ENCODE measurements at places on chromosomes 2 and 18.

- DNase-seq: no peak
These were observed 1.5 kb upstream of the FLACC1 start for GRCh38 chr2:201358684-201359083.

GRCh38 chr18:9568186-9568585 lies 46.2 kb downstream of the PPP4R1 start:
- no peak for DNase-seq

DNA sequence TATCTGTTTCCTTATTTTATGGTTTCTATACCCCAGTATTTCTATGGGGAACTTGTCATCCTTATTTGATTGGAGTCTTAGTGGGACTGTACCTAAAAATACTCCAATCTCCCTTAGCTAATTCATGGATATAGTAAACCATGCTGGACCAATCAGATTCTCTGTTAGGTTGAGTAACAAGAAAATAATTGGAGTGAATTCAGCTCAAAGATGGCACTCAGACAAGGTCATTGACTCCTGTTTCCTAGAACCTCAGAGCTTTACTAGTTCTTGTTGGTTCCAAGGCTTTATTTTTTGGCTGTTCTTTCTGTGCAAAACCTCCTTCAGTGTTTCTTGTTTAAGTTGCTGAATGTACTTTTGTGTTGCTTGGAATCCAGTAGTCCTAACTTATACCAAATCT lies 31.9 kb upstream of the CPS1 start:
- no peak for DNase-seq

GRCh38 chr2:148982282-148982681 lies 56.2 kb upstream of the LYPD6B start:
- no peak for DNase-seq

- peak; percentile 87 for DNase-seq
These were observed 22.4 kb downstream of the ARL6IP6 start for GRCh38 chr2:152740743-152741328.

DNA sequence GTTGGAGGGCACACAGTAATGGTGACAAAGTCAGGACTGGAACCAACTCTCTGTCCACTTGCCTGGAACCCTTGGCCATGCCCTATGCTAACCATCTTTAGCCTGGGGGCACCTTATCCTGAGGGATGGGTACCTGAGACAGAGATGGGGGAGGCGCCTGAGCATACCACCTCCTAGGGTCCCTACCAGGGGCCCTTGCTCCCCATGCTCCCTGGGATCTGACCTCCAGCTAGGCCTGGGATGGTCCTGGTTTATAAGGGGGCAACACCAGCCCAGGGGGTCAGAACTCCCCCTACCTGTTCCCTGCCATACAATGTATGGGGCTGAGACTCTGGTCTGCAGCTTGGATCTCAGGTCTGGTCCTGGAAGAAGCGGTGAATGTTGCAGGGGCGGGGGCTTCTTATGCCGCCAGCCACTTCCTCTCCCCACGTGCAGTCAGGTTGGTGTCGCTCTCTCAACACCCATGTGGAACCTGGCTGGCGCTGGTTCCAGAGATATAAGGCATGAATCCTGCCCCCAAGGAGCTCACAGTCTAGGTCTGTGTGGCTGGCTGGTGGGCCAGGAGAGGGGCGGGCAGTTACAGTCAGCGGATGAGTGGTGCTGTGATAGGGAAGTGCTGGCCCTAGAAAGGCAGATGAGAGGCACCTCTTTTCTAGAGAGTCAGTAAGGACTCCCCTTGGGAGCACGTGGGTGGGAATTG lies 3.8 kb upstream of the TOGARAM2 start:
- DNase-seq: no peak

DNA sequence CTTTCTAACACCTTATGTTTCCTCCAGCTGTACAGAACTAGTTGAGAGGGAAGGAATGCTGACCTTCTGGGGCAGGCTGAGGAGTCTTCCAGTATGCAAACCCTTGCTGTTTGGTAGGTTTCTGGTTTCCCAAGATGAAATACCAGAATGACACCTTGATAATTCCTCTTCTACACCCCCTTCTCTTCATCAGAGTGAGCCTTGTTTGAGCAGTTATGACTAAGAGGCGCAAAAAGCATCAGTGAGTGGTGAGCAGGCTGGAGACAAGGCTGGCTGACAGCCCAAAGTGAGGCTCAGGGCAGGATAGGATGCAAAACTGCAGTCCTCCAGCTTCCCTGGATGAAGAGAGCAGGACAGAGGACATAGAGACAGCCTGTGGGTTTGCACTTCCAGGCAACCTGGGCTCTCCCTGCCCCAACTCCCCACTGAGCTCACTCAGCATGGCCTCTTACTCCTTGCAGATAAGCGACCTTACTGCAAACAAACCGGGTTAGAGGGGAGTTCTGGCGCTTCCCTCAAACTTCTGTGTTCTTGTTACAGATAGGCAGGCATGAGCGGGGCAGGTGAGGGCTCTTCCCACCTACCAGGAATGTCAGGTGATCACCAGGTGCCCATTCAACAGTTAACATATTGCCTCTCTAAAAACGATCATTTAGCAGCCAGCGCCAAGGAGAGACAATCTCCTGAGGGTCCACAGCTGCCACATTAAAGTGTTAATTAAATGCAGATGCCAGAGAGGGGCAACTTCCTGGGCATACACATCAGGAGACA lies 5.4 kb downstream of the MPPE1 start:
- no peak for DNase-seq

DNA sequence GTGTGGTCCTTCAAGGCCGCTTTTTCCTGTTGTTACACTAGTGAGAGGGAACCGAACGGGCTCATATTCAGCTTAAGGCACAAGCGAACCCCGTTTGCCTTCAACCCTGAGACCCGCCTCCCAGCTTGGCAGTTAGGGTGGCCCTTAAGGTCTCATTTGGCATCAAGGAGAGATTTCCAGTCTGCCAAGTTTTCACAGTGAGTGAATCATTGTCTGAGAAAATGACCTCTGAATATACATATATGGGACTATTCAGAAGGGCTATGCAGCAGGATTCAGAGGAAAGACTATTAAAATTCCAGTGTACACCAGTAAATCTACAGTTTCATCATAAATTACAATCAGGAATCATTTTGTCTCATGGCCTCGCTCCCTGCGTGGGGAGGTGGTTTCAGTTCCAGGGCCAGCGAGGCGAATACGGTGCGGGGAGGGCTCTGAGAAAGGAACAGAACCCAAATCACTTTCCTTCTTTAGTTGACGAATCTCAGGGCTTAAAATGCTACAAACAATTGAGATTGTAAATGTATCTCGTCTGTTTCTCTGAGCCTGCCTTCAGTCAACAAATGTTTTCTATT lies 231.4 kb downstream of the FAM210A start:
- no peak for DNase-seq

DNA sequence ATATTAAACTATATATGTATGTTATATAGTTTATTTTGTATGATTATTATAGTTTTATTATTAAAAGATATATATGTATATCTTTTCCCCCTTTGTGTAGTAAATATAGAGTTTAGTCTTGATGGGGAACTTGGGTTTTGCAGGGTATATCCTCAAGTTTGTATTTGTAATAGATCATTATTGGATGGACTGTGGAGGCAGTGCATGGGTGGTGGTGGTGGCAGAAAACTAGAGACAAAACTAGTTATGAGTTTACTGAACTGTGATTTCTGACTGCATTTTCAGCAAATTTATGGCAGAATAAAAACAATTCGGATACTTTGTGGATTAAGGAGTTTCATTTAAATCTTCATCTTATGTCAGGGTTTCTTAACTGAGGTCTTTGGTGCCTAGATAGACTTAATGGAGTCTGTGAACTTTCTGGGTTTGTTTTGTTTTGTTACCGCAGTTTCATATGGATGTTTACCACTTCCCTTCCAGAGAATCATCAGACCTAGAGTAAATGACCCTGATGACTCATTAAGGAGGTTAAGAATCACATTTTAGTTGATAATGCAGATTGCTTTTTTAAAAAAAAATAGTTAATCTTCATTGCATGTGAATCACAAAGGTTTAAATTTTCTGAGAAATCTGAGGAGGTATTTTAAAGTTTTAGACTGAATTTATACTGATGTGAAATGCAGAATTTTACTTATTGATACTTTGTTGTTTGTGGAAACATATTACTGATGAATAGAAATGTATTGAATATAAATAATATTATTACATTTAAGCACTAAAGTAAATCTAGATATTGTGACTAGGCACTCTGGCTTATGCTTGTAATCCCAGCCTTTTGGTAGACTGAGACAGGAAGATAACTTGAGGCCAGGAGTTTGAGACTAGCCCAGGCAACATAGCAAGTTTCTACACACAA lies 14.5 kb downstream of the EPC2 start:
- DNase-seq: peak; percentile 35

DNA sequence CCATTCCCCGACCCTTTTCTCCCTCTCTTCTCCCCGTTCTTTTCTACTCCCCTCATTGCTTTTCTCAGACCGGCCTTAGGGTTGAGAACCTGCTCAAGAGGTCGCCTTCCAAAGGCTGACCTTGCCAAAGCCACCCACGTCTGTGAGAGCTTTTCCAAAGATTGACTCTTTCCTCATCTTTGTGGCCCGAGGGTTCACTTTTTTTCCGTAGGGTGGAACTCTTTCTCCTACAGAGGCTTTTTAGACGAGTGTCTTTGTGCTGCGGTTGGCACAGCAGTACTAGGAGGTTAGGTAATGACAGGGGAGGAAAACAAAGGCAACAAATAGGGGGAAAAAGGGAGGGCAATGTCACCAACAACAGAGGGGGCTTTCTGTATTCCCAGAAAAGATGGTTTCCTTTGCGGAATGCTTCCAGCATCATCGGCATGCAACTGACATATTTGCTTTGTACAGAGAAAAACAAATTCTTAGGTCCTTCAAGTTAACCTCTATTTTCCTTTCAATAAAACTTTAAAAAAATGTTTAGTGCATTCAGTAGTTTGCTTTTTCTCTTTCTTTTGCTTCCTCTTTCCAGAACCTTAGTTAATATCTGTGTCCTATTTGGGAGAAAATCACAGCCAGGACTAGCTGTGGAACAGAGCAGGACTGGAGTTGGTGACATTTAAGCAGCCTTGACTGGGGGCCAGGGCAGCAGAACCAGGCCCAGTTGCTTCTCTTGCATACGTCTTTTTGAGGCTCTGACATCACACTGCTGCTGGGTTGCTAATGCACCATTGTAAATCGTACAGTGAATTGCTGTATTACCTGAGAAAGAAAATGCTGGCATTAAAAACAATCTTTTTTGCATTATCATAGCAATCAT lies 188.1 kb upstream of the FANCL start:
- no peak for DNase-seq

DNA sequence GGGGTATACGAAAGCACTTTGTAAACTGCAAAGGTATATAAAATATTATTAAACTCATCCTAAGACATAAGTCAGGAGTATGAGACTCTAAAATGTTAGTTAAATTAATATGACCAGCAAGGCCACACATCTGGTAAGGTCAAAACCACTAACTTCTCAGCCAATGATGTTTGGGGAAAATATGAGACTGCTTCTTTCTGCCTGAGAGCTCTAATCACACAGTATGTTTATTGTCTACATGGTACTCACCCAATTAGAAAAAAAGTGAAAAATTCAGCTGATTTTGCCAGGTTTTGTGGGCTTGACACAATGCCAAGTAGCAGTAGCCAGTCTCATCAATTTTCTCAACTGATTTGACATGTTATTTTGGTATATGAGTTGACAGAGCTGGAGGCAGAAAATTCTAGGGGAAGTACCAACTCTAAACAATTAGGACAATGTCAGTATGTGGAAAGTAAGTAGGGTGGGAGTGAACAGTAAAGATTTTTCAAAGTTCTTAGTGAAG lies 87.3 kb downstream of the ALK start:
- no peak for DNase-seq

DNA sequence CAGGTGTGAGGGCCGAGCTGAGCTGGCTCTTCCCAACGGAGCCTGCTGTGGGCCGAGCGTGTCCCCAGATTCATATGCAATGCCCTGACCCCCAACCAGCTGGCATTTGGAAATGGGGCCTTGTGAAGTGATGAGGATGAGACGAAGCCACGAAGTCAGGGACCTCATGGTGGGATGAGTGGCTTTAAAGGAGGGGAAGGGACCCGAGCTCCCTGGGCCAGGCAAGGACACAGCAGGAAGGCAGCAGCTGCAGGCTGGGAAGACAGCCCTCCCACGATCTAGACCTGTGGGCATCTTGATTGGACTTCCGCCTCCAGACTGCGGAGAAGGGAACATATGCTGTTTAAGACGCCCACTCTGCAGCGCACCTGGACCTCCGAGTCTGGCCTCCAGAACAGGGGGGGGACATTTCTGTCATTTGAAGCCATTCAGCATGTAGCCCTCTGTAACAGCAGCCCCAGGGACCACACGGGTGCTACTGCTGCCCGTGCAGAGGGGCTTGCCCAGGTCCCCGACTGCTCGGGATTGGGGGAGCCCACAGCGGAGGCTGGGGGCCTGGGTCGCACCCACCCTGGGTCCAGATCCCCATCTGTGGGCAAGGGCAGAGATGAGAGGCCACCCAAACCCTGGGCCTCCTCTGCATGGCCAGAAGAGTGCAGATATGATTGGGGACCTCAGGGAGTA lies 27.2 kb downstream of the KIF1A start:
- DNase-seq: no peak

DNA sequence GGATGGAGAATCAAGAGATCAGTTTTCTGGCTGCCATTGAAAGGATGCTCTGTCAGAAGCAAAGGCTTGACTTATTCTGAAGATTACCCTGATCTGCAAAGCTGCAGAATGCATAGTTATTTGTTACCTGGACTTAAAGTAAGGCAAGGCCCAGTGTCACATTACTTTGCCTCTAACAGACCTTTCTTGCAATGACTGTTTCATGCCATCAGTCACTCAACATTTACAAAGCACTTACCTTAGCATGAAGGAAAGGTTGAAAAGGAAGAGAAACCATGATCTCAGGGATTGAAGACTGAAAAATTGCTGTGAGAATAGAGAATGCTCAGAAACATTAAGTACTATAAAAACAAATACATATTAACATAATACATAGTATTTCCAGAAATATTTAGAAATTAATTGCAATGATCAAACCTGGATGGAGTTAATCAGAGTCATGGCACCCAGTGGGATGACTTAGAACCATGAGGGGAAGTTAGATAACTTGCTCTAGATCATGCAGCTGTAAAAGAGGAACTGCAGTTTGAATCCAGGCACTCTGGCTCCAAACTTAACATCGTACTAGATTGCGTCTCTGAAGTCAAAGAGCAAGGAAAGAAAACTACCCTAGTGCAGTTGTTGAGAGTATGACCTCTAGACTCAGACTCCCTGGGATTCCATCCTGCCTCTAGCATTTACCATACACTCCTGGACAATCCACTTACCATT lies 26.5 kb upstream of the FAM117B start:
- peak; percentile 53 for DNase-seq

DNA sequence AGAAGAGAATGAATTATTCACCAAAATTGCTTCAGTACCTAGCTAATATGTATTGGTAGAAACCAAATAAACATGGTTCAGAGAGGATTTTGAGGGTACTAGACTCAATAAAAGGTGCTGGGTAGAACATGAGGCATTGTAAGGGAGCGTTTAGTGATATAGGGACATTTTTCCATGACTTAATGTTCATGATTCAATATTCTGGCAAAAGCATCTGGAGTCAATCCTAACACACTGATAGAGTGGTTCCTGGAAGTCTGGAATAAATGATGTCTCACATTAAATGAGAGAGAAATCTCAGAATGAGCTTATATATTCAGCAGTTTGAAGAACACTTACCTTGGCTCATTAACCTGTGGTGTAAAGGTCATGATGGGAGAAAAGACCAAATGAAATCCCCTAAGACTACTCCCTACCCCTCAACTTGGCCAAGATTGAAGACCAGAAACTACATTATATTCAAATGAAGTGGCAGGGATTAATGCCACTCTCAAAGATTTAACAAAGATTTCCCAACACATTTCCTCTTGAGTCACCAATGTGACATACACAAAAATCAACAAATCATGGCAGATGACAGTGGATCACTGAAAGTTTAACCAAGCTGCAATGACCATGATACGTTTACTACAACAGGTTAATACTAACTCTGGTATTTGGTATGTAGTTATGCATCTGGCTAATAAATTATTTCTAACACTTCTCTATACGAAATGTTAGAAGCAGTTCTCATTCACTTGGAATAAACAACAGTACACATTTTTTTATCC lies 309.5 kb downstream of the SATB2 start:
- DNase-seq: no peak
